Skin of body (tissue), 3 donors: ENCODE measurements at places on chromosomes 3 and 15. TPM values are rescaled to one million over a fixed set of nuclear protein-coding genes. Genes with fewer than 3 reads are reported as not detected.

- DNase-seq = no peak
Measured at GRCh38 chr3:139006051-139006716, at the start of gene PRR23A. Gene PRR23A, minus strand, starts transcription at chr3:139006268. Its CDS starts 0 bp downstream, at chr3:139006268.

DNA sequence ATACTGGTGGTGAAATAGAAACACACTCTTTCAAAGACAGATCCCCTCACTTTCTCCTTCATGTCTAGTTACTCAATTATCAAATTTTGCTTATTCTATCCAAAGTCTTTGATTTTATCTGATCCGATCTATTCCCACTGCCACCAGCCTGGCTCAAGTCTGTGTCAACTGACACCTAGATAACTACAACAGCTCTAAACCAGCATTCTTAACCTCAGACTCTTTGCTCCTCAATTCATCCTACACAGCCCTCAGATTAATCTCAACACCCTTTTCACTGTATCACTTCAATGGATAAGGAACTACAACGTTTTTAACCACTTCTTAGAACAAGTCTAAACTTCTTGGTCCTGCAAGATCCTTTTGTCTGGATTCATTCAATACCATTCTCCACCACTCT is 9.1 kb downstream of the KPNA1 start:
- DNase-seq = no peak

DNA sequence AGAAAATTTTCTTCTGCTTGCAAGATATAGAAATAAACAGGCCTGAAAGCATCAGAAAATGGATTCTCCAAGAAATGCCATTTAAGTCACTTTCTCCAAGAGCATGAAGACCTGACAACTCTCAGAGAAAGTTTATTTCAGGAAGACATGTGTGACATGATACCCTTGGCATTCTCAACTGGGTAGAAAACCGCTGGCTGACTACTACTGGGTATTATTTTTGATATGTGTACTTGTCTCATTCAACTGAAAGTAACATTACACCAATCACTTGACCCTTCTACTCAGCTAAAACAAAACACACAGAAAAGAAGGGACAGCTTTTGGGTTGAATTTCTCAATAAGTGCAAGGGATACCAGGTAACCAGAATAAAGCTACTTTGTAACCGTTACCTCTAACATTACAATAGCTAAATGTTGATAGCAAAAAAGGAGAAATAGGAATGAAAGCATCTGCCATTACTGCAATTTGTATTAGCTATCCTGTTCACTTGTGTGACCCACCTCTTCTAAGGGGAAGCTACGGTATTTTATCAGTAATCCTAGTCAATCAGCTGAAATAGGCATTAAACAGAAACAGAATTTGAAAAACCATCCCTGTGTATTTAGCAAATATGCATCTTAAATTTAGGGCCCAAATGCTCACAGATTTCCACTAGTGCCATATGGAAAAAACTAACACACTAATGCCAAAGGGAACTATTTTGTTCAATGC is 7.3 kb downstream of the TRA2B start:
- DNase-seq = no peak

GRCh38 chr3:113194823-113195401 is 16.4 kb upstream of the BOC start:
- no peak for DNase-seq

GRCh38 chr3:38757721-38758120 is 58.3 kb downstream of the SCN10A start:
- DNase-seq = no peak

GRCh38 chr15:75178171-75178937 is 23.3 kb upstream of the C15orf39 start:
- no peak for DNase-seq

DNA sequence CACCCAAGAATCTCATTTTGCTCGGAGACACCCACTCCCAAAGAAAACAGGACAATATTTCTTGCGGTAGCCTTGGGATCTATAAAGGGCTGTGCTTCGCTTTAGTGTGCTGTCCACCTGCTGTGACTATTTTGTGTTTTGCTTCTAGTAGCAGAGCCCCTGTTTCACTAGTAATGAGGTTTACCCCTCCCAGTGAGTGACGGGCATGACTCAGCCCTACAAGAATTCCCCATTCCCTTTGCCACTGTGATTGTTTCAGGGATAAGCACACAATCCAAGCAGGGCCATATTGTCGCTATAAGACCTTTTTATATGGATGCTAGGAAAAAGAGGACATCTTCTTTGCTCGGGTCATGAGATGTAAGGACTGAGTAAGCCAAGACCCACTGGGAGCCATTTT is 62.5 kb upstream of the FOXB1 start:
- DNase-seq = no peak

GRCh38 chr3:106825962-106826605 is 551.2 kb upstream of the CCDC54 start:
- DNase-seq = peak; percentile 23

DNA sequence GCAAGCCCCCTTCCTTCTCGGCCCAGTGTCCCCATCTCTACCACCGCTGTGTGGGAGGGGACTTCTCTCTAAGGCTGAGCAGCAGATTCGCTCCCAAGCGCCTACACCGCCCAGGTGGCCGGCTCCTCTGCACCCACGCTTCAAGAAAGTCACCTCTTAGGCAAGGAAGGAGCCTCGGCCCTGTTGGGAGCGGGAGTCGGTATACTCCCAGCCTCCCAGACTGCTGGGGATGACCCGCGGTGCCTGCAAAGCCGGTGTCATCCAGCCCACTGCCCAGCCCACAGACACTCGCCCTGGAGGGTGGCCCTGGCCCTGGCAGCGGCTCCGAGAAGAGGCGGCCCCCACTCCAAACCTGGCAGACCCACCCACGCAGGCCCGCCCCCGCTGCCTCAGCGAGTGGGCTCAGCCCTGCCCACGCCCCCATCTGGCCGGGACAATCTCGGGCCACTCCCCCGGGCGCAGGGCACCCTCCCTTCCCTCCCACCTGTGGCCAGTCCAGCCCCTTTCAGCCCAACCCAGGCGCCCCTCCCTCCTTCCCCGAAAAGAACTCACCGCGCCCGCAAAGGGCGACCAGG is 396 bp downstream of the CHRNB4 start:
- DNase-seq = no peak

GRCh38 chr3:108296239-108296638 is at the start of gene HHLA2:
Gene HHLA2, plus strand, starts transcription at chr3:108296548. Its CDS starts 55,266 bp downstream, at chr3:108351814.
- DNase-seq = no peak

RPS17 gene
- 2,118 TPM for total RNA-seq

ITPKA gene
- 0.39 TPM for total RNA-seq

COL6A5 gene
- 0.30 TPM for total RNA-seq

MYRIP gene
- 0.99 TPM for total RNA-seq

NEIL1 gene
- 14.7 TPM for total RNA-seq
